ENCODE measurements at places on chromosomes 4 and X. TPM values are rescaled to one million over a fixed set of nuclear protein-coding genes. Genes with fewer than 3 reads are reported as not detected.

Gene NALF2
- 46.3 TPM for total RNA-seq

Gene RS1
- total RNA-seq = not detected

Gene EDA
- total RNA-seq = 11.1 TPM

Gene SAGE1
- total RNA-seq = not detected

Gene TIGD2
- total RNA-seq = 2.4 TPM

DNA sequence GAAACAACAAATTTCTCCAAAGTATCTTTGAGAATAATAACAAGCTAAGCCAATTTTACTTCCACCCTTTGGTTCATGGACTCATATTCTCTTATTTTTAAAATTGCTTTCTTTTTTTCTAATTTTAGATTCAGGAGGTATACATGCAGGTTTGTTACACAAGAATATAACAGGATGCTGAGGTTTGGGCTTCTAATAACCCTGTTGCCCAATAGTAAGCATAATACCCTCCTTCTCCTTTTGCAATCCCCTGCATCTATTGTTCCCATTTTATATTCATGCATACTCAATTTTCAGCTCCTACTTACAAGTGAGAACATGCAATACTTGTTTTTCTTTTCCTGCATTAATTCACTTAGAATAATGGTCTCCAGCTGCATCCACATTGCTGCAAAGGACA is 202.3 kb upstream of the FSTL5 start:
- no peak for DNase-seq

DNA sequence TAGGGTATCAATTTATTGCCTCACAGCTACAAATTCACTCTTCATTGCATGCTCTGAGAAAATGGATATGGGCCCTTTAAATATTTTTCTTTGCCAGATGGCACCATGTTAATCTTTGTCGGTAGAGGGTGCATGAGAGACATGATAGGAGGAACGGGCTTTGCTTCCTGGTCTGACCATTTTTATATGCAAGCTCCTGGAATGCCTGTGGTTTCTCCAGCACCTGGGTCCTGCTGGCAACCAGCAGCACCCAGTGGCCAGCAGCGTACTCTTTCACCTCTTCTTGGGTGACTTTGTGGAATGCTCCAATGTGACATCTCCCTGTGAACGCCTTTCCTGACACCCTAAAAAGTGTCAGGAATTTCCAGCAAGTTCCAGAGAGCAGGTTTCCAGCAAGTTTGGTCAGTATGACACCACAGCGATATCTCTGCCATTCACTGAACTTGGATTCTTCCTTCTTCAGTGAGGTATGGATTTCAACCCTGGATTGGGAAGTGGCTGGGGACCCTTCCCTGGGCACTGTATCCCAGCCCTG is 140.3 kb upstream of the PGRMC2 start:
- DNase-seq = no peak

- DNase-seq = no peak
Observed at GRCh38 chrX:107823456-107823855, 2.2 kb upstream of the MID2 start.

DNA sequence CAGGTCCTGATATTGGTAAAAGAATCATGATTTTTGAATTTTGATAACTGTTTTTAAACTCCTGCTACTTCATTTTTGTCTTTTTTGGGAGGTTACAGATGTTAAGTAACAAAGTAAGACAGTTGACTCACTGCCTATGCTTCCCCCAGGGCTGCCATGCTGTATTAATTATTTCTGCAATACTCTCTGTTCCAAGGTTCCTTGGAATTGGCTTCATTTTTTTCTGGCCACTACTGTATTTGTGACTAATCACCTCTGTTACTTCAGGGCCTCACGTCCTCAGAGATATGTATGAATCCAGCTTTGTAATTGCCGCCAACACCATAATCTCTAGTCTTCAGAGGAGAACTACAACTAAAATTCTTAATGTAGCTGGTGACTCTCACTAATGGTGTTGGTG is 1729.3 kb downstream of the C4orf33 start:
- no peak for DNase-seq

- no peak for DNase-seq
Observed at GRCh38 chrX:71604796-71605568, 13.3 kb downstream of the CXCR3 start.

DNA sequence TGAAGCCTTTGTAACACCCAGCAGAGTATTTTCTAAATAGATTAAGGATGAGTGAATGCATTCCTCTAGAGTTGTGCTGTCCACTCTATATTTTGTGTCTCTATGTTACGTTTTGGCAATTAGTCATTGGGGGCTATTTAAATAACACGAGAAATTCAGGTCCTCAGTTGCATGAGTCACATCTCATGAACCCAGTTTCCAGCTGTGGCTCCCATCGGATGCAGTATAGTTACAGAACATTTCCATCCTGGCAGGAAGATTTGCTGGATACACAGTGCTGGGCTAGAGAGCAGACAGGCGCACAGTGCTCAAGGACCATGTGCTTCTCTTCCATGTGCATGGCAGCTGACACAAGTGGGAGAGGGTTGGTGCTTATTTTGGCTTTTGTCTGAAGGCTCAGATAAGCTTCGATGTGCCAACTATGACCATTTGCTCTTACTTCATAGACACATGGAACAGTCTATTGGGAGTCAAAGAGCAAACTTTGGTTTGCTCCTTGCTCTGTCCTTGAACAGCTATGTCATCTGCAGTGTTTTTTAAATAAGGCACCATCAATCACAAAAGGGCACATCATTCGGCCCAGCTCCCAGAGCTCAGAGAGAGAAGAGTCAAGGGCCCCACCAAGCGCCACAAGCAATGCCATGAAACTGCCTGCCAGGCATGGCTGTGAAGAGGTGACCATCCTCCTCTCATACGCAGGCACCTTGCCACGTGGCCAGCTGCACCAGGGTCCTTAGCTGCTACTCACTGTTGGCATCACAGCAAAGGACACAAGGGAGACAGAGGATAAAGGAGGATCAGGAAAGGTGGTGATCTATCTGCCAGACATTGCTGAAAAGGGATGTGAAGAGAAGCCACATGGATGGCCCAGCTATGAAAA is 8.1 kb upstream of the STS start:
- DNase-seq = no peak

GRCh38 chr4:61011051-61011450 is 189.1 kb upstream of the ADGRL3 start:
- no peak for DNase-seq

GRCh38 chr4:106764774-106765173 is 271.3 kb downstream of the DKK2 start:
- DNase-seq = no peak

DNA sequence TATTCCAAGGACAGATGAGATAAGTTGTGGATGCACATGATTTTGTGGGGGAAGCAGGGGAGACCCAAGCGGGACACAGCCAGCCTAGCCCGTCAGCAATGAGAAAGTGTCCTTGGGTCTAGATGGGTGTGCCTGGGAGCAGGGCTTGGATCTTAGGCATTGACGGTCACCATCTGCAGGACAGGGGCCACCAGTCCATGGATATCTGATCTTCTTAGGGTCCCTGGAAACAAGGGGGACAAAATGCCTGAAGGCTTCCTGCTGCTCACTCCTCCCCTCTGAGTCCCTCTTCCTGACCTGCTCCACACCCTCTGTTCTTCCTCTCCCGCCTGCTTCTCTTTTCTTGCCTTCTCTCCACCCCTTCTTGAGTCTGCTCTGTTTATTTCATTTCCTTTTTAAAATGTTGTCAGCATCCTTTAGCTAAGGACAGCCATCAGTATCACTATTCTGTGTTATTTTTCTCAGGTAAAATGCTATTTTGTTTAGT is 298.4 kb downstream of the RAPGEF2 start:
- DNase-seq = no peak

DNA sequence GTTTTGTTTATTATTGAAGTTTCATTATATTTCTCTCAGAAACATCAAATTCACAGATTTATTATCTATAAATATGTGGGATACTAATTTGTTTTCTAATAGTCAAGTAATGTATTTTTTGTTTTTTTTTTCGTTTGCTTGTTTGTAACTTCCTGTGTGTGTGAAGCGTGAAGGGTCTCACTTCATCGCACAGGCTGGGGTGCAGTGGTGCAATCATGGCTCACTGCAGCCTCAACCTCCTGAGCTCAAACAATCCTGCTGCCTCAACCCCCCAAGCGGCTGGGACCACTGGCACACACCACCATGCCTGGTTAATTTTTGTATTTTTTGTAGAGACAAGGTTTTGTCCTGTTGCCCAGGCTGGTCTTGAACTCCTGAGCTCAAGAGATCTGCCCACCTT is 55.1 kb downstream of the SH3RF1 start:
- no peak for DNase-seq

- no peak for DNase-seq
Observed at GRCh38 chr4:7144374-7145290, 47.7 kb upstream of the SORCS2 start.

DNA sequence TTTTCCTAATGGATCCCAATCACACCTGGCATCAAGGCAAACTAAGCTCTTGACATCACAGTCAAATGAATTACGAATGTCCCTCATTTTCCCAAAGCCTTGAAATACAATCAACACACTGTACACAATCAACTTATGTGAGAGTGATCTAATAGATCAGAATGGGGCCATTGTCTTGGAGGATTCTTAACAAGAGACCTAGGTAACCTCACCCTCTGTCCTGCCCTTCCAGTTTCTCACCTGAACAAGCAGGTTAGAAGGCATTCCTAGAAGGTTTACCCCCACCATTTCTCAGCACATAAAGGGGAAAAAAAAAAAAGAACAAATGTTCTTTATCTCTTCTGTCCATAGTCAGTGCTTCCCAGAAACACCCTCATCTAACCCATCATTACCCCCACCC is 6.3 kb downstream of the SLC39A8 start:
- no peak for DNase-seq

DNA sequence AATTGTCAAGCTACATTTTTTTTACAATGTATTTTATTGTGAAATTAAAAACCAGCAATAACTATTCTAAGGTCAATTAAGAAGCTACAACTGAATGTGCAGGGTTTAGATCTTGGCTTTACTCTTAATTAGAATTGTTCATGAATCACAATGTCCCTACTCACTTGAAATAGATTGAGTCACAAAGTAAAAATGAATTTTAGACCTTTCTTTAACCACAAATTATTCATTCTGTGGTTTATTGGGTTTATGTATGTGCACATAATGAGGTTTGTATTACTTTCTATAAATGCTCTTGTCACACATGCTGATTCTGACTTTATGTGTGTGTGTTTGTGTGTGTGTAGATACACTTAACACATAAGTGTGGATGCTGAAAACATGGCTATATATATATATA is 647.0 kb upstream of the AADAT start:
- no peak for DNase-seq

DNA sequence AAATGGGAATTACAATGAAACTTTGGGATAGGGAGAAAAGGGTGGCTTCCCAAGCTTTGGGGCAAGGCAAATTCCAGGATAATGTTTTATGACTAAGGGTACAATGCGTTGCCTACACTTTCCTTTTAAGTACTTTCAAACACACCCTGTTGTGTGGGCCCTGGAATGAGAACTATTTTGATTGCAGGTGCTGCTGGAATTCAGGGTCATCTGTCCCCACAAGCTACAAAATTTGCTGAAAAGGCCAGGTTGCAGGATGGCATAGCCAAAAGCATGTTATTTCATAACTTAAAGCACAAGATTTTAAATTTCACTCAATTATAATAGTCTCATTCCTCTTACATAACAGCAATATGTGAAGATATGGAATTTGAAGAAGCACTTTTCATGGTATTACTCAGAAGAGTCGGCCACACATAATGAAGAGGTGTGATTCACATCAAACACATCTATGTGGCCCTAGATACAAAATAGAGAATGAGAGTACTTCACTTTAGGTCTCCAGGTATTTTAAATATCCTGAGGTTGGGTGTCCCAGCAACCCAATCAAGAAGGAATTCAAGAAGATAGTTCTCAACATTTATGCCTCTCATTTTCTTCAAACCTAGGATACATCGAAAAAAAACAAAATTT is 89.3 kb downstream of the APBB2 start:
- DNase-seq = no peak

DNA sequence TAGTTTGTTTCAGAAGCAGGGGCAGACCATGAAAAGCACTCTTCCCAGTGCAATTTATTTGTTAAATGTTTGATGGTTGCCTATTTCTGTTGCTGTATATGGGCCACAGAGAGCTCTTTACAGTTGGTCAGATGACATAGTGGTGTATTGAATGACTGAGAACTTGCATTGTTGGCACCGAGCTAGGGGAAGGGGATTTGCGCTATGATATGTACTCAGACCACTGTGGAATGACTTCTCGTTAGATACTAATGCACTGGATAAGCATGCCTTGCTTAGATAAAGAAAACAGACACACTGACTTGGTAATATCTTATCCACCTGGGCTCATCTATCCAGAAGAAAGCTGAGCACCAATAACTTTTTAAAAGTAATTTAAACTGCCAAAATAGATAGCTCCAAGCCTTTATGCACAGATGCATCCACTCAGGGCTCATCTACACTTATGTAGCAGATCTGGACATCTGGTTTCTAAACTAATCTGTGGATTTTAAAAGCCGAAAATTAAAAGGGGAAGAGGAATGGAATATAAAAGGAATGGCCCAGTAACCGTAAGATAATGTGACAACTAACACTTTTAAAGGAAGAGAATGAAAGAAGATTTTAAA is 132.7 kb downstream of the GATB start:
- no peak for DNase-seq

DNA sequence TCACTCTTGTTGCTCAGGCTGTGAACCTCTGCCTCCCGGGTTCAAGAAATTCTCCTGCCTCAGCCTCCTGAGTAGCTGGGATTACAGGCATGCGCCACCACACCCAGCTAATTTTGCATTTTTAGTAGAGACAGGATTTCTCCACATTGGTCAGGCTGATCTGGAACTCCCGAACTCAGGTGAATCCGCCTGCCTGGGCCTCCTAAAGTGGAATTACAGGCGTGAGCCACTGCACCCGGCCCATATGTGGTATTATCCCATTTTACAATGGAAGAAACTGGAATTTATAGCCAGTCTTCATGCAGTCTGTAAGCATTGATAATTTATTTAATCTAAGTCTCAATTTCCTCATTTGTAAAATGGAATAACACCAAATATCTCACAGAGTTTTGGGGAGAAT is 161.8 kb downstream of the GABRB1 start:
- DNase-seq = no peak

GRCh38 chr4:24024157-24024556 is 134.3 kb upstream of the PPARGC1A start:
- no peak for DNase-seq

DNA sequence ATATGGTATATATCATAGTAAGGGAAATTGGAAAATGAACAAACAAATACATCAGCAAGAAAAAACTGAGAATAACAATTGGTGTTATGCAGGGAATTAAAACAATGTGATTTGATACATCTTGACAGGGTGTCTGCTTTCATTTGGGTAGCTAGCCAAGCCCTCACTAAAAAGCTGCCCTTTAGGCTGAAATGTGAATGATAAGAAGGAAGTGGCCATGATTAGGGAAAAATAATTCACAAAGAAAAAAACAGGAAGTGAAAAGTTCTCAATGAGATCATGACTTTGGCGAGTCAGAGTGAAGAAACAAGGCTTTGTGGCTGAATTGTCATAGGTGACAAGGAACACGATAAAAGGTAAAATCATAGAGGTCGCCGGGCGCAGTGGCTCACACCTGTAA is 675.8 kb upstream of the SLIT2 start:
- no peak for DNase-seq
